ENCODE measurements at places on chromosomes 16 and 17. TPM values are rescaled to one million over a fixed set of nuclear protein-coding genes. Genes with fewer than 3 reads are reported as not detected.

DNA sequence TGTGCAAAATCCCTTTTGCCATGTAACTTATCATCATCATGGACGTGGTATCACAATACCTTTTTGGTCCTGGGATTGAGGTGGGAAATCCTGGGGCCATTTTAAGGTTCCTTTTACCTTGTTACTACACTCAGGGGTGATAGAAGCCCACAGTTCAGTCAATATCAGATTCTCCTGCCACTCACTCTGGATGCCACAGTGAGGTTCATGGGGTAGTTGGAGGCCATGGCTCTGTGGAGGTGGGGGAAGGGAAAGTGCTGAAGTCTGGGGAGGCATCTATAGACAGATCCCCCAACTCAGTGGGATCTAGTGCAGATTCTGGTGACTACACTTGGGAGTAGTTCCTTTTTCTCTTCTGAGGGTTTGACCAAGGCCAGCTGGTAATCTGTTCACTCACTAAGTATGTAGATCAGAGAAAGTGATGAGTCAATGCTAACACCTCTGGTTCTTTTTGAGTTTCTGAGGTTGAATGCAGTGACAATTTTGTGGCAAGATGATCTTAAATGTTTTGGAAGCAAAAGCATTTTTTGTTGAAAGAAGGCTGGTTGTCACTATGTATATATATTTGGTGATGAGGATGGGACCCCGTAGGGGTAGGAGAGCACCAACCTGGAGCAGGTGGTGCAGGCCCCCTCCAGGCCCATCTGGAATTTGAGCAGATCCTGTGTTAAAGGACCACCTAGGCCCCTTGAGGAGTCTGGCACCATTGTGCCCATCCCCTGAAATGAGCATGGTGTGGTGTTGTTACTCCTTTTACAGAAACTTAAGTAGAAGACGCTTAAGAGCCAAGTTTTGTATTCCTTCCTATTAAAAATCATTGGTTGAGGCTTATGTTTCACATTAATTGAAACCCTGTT, 18.8 kb upstream of the IRF8 start:
- H3K27ac ChIP-seq = no peak overlapping the region
- no peak overlapping the region for H3K4me3 ChIP-seq
- peaks cover 40% of the 10 kb centered on the region for H3K27me3 ChIP-seq

DNA sequence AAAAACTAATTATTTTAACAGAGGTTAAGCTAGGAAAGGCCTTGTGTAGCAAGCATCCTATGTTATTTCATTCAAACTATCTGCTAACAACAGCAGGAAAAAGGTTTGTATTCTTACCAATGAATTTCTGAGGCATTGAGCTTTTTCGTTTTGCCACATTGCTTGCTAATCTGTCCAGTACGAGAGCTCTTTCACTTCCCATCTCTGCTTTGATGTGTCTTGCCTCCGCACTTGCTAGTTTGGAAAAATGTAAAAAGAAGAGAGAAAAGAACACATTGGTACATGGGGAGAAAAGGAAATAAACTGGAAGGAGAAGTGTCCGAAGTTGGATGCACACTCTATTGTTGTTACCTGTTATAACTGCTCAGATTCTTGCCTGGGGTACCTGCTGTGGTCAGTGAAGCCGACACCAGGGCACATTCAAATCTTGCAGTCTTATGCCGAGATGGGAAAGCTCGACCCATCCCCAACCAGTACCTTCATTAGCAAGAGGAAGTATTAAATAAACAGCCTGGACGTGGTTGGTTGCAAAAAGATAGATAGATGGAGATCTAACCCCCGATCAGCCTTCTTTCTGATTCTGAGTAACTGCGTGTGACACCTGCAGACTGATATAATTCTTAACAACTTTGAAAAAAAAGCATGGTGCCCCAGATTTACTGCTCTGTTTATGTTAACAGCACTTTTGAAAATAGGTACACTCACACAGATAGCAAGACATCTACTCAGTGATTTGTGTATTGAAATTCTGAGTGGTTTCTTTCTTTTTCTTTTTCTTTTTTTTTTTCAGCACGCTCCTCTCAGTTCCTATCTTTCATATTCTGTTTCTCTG, 40.0 kb downstream of the GRB7 start:
- DNase-seq = no peak
- peaks cover 71% of the 10 kb centered on the region for H3K27me3 ChIP-seq
- no peak overlapping the region for H3K4me3 ChIP-seq
- H3K4me1 ChIP-seq = no peaks in the 10 kb centered on the region
- no peak overlapping the region for H3K27ac ChIP-seq

Gene STAT3
- 206 TPM for total RNA-seq

Gene AGRP
- total RNA-seq = not detected

Gene PRDM7
- not detected for total RNA-seq

Gene FAM171A2
- 3.5 TPM for total RNA-seq

- peaks cover 35% of the 10 kb centered on the region for H3K27me3 ChIP-seq
- H3K27ac ChIP-seq = no peak overlapping the region
- no peak overlapping the region for H3K4me3 ChIP-seq
Observed at GRCh38 chr16:21666772-21667171, 3.0 kb downstream of the OTOA start.

Gene SLC5A2
- not detected for total RNA-seq

Data from osteoblast (primary cell).